ENCODE measurements at places on chromosomes 7 and 10. TPM values are rescaled to one million over a fixed set of nuclear protein-coding genes. Genes with fewer than 3 reads are reported as not detected.

AKR1D1 gene
- not detected for polyA plus RNA-seq

ELAPOR2 gene
- 35.6 TPM for polyA plus RNA-seq

WNT2 gene
- not detected for polyA plus RNA-seq

NEUROG3 gene
- not detected for polyA plus RNA-seq

LRRC27 gene
- polyA plus RNA-seq = 7.6 TPM

PNLIP gene
- not detected for polyA plus RNA-seq

CALML3 gene
- not detected for polyA plus RNA-seq

GRID2IP gene
- polyA plus RNA-seq = not detected

GBX1 gene
- not detected for polyA plus RNA-seq

SEPTIN14 gene
- polyA plus RNA-seq = not detected

TRA2A gene
- polyA plus RNA-seq = 55.1 TPM

ZNF503 gene
- 0.58 TPM for polyA plus RNA-seq

RGR gene
- polyA plus RNA-seq = not detected

NSMCE4A gene
- polyA plus RNA-seq = 36.1 TPM

RTKN2 gene
- polyA plus RNA-seq = 0.48 TPM

NPC1L1 gene
- not detected for polyA plus RNA-seq

CCDC172 gene
- polyA plus RNA-seq = not detected

NPTX2 gene
- 0.16 TPM for polyA plus RNA-seq

TBXAS1 gene
- polyA plus RNA-seq = 2.2 TPM

TMEM196 gene
- not detected for polyA plus RNA-seq

CCZ1 gene
- 31.1 TPM for polyA plus RNA-seq

C10orf67 gene
- polyA plus RNA-seq = not detected

OR6V1 gene
- polyA plus RNA-seq = not detected

TUBB8 gene
- polyA plus RNA-seq = 0.18 TPM

WEE2 gene
- polyA plus RNA-seq = not detected
